ENCODE measurements at places on chromosomes 16 and 17.

DNA sequence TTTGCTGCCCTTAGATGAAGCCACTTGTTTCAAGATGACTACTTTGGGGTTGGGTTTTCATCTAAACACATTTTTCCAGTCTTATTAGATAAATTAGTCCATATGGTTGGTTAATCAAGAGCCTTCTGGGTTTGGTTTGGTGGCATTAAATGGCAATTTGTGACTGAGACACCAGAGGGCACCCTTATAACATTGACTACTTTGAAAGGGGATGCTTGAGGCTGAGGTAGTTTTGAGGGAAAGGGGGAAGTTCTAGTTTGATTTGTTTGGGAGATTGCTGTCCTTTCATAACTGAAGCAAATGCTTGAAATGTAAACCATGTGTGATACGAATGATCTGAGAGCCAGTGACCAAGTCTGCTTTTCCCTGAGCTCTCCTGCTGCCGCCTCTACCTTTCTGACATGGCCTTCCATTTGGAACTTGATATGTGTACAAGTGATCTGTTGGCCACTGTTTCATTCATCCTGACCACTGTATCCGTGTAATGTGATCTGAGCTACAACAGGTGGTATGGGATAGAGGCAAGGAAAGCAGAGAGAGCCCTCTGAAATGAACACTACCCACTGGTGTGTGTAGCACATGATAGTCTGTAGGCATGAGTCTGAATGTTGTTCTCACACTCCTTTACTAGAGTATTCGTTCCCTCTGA is 5.8 kb upstream of the RARA start:
- DNase-seq: no peak

- peak; percentile 38 for DNase-seq
These were observed 10.2 kb downstream of the ARSG start for GRCh38 chr17:68301438-68301959.

GRCh38 chr17:28505986-28506665 is at the start of gene FOXN1:
Gene FOXN1 (plus strand): TSS chr17:28506348. CDS start chr17:28523970, 17,622 bp downstream.
- no peak for DNase-seq

GRCh38 chr17:8060274-8060673 is 21.4 kb downstream of the ALOX15B start:
- DNase-seq: no peak

GRCh38 chr17:8481089-8481488 is 45.4 kb downstream of the NDEL1 start:
- no peak for DNase-seq

DNA sequence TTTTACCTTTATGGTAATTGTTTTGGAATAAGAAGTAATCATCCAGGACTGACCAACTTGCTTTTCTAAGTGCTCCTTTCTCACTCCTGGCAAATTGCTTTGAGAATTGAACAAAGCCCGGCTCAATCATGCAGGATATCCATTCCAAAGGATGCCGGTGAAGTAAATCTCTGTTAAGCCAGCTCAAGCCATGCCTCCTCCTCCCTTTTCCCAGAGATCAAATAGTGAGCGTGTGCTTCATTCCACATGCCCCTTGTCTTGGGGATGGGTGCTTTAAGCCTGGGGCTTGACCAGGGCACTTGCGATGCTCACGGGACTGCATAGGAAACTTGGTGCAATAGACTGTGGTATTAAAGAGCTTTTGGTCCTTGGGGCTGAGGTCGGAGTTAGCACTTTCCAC is 90.7 kb downstream of the UTP18 start:
- DNase-seq: no peak

GRCh38 chr16:87702325-87702811 is 63.4 kb downstream of the KLHDC4 start:
- DNase-seq: no peak

- DNase-seq: no peak
These were observed 5.1 kb upstream of the HSBP1 start for GRCh38 chr16:83802554-83803205.

DNA sequence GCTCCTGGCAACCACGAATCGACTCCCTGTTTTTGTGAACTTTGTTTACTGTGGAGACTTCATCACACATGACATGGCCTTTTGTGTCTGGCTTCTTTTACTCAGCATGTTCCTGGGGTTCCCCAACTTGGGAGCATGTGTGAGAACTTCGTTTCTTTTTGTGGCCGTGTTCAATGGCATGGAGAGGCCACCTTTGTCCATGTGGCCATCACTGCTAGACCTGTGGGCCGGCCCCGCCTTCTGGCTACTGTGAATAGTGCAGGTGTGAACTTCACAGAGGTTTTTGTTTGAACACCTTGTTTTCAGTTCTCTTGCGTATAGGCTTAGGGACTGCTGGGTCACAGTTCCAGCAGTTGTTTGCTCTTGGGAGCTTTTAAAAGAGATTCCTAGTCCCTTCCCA is 5.7 kb upstream of the SLC38A8 start:
- no peak for DNase-seq

DNA sequence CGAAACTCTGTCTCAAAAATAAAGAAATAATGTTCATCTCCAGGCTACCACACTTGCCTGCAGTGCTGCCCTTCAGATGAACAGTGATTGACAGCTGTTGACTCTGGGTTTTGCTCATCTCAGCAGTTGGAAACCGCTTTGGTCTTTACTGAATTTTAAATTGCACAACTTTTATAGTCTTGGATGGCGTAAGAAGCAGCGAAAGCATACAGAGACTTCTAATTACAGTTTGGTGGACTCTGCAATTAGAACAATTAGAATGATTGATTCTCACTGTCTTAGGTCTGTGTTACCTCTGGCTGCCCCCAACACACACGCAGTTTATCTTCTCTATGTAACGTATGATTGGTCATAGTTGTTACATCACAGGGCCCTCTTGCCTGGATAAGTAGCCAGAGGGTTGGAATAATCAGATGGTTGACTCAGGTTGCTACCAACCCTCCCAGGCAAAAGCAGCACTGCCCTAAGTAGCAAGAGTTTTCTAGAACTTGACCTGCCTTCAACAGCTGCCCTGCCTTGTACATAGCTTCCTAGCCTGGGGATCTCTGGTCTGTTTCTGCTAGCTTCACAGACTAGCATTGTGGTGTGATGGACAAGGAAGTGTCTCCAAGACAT is 1.9 kb upstream of the NAT9 start:
- no peak for DNase-seq

DNA sequence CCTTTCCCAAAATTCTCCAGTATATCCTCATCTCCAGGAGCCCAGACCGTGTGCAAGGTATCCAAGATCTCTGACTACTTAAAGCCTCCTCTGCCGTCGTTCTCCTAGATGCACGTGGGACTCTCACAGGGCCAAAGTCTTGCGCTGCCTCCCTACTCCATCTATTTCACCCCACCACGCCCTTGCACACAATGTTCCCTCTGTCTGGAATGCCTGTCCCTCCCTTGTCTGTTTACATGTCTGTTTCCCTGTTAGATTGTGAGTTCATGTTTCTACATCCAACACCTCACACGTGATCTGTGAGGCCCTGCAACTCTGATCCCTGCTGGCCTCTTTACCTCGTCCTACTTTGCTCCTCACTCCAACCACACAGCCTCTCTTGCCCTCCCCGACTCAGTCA is 4.9 kb upstream of the FZD2 start:
- DNase-seq: no peak

DNA sequence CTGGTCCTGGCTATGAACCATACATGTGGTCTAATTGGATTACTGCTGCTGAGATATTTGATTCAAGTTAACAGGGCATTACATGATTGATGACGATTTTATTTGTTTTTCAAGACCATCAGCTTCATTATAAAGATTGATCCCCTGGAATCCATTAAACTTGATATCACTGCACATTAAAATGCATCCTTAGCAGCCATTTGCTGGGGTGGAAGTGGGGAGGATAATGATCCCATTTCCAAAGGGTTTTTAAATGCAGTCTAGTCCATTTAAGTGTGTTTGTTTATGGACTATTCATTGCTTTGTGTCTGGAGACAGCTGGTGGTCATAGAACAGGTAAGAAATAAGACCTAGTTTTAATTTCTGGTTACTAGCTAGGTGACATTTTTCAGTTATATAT is 40.9 kb downstream of the ADAMTS18 start:
- DNase-seq: no peak

DNA sequence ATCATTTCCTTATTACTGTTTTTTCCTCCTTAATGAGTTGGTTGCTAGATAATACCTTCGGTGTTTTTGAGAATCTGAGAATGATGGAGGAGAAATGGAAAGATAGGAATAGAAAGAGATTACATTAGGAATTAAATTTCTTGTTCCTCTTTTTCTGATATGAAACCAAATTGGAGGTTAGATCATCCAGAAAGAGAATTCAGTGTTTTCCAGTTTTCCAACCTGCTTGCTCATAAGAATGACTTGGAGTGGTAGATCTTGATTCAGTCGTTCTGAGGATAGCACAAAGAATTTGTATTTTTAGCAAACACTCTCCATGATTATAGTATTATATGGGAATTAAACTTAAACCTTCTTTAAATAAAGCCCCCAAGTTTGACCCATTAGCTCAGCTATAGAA is 35.9 kb downstream of the PITPNC1 start:
- no peak for DNase-seq

- DNase-seq: no peak
These were observed 35.7 kb downstream of the ZCCHC14 start for GRCh38 chr16:87457061-87457611.

DNA sequence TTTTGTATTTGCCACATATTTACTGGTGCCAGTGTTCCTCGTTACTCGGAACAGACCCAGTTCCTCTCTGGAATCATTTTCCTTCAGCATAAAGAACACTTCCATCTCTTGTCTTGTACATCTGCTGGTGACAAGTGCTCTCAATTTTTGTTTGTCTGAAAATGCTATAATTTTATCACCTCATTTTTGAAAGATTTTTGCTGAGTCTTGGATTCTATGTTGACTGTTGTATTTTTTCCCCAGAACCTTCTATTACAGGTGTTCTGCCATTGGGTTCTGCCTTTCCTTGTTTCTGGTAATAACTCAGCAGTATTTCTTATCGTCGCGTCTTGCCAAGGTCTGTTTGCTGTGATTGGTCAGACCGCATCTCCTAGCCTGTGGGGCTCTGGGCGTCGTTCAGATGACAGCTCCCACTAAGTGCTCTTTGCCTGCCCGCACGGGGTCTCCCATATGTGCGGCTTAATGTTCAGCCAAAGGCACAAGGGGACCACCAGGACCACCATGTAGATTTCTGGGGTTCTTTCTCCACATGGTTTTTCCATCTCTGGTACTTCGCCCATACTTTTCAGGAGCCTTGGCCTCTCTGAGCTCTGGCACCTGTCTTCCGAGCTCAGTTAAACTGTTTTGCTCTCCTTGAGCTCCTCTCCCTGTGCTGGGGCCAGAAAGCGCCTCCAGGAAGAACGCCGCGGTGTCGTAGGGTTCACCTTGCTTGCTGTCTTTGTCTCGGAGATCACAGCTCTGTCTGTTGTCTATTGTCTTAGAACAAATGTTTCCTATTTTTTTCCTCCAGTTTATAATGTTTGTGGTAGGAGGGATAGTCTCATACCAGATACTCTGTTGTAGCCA is 80.0 kb downstream of the METRNL start:
- no peak for DNase-seq

GRCh38 chr16:47026947-47027346 is 53.5 kb upstream of the DNAJA2 start:
- no peak for DNase-seq

GRCh38 chr17:13352747-13353415 is 248.8 kb downstream of the HS3ST3A1 start:
- no peak for DNase-seq

- DNase-seq: no peak
These were observed 23.6 kb upstream of the DNAI2 start for GRCh38 chr17:74250324-74250995.

GRCh38 chr17:68349157-68349556 is 57.9 kb downstream of the ARSG start:
- no peak for DNase-seq

DNA sequence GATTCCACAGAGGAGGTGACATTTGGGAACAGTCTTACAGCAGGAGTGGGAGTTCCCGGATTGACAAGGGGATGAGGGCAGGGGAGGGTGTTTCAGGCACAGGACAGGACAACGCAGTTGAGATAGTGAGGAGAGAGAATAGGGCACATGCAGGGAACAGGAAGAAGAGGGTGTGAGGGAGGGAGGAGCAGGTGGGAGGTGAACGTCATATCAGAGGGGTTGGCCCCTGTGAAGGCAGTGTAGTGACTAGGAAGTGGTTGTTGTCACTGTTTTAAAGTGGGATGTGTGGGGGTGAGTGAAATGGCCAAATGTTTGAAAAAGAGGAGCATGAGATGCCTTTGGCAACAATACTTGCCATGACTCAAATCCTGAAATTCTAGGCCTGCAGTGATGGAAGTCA is 12.2 kb downstream of the PRKCB start:
- DNase-seq: no peak

DNA sequence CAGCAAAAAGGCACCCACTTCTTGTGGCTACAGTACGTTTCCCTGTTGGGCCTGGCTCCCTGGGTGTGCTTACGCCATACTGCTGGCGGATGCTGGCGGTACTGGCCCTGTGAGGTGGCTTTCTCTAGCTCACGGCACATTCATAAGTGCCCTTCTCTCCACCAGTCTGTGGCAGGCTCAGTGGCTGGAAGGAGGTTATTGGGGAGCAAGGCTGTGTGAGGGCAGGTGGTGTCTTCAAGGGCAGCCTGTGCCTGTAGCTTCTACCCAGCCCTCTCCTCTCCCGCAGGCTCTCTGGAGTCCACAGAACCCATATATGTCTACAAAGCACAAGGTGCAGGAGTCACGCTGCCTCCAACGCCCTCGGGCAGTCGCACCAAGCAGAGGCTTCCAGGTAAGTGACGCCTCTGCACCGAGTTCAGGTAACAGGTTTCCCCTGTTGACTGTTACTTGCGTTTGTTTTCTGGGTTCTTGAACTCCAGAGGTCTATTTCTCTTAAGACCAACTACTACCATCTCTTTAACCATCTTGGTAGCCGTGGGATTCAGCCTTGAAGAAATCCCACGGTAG is 20.6 kb downstream of the NTAN1 start:
- DNase-seq: no peak

Data from NCI-H1417 treated with DMSO at 0.1 percent for 48 hours (cell line).